ENCODE measurements at places on chromosomes 12 and 14. TPM values are rescaled to one million over a fixed set of nuclear protein-coding genes. Genes with fewer than 3 reads are reported as not detected.
A peak's percentile ranks its signal among the peaks of the same experiment; 100 is the strongest.

The NXPH4 gene
- 12.0 TPM for total RNA-seq

DNA sequence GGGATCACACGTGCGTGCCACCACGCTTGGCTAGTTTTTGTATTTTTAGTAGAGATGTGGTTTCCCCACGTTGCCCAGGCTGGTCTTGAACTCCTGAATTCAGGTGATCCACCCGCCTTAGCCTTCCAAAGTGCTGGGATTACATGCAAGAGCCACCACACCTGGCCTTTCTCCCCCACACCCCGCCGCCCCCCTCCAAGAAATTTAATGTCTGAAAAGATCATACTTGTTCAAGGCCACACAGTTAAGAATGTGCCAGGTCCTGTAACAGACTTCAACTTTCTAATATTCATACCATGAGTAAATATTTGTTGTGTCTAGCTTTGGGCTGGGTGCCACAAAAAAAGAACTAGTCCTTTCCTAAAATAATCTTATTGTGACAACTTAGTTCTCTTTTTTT is 9.1 kb downstream of the GATC start:
- no peak for DNase-seq
- no peak overlapping the region for H3K4me3 ChIP-seq
- peaks cover 62% of the 10 kb centered on the region for H3K36me3 ChIP-seq
- no peaks in the 10 kb centered on the region for H3K27me3 ChIP-seq
- no peaks in the 10 kb centered on the region for H3K4me1 ChIP-seq

DNA sequence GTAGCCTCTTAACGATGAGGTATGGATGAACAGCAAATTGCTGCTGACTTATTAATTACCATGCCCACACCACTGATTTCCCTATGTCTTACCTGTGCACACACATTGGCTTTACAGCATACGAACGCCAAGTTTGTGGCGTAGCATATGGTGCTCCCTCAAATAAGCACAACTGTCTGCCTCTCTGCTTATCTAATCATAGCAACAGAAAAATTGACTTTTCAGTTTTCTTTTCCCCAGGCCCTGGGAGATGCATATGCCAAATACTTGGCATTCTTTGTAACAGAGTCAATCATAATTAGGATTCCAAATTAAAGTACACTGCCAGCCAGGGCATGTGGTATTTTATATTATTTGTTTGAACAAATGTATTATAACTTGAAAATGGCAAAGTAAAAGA is 625.5 kb downstream of the DIO2 start:
- H3K36me3 ChIP-seq, result no peaks in the 10 kb centered on the region
- no peak for DNase-seq
- no peak overlapping the region for H3K27ac ChIP-seq
- no peaks in the 10 kb centered on the region for H3K27me3 ChIP-seq

The GPX2 gene
- not detected for total RNA-seq

- peaks cover 79% of the 10 kb centered on the region for H3K36me3 ChIP-seq
- no peak for DNase-seq
- no peak overlapping the region for H3K4me3 ChIP-seq
- no peaks in the 10 kb centered on the region for H3K4me1 ChIP-seq
- H3K27me3 ChIP-seq, result no peaks in the 10 kb centered on the region
These were observed 11.6 kb downstream of the ITGA7 start for GRCh38 chr12:55696141-55696540.

DNA sequence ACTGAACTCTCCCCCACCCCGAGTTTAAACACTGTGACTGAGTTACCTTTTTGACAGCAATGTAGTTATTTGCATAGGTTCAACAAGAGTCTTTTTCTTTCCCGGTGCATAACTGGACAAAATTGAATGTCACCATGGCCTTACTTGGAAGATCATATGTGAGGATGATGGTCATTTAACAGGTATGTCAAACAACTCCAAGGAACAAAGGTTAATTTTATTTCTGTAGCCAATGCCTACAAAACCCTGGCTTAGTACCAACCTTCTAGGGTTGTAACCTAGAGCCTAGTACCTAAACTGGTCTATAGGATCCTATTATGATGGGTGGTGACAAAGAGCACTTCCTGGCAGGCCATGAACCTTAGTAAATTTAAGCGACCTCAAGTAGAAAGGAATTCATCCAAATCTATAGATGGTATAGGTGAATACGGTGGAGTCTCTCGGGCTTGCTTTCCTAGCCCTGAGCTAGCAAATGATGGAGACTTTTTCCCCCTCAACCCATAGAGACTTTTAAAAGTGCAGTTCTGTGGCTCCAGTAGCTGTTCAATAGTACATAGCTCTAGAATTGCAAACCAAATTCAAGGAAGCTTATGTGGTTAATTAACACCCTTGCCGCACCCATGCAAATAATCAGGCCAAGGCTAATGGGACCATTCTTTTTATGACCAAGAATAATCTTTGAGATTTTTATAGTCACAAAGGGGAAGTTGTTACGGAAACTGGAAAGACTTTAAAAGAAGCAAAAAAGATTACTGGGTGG is 89.0 kb downstream of the SLC38A1 start:
- H3K27ac ChIP-seq, result no peak overlapping the region
- no peak for DNase-seq
- H3K27me3 ChIP-seq, result no peaks in the 10 kb centered on the region
- H3K4me1 ChIP-seq, result no peaks in the 10 kb centered on the region

- no peaks in the 10 kb centered on the region for H3K27me3 ChIP-seq
- H3K27ac ChIP-seq, result no peak overlapping the region
- no peak for DNase-seq
- H3K4me1 ChIP-seq, result no peaks in the 10 kb centered on the region
- no peaks in the 10 kb centered on the region for H3K36me3 ChIP-seq
These were observed 479.1 kb upstream of the USP15 start for GRCh38 chr12:61781021-61781581.

DNA sequence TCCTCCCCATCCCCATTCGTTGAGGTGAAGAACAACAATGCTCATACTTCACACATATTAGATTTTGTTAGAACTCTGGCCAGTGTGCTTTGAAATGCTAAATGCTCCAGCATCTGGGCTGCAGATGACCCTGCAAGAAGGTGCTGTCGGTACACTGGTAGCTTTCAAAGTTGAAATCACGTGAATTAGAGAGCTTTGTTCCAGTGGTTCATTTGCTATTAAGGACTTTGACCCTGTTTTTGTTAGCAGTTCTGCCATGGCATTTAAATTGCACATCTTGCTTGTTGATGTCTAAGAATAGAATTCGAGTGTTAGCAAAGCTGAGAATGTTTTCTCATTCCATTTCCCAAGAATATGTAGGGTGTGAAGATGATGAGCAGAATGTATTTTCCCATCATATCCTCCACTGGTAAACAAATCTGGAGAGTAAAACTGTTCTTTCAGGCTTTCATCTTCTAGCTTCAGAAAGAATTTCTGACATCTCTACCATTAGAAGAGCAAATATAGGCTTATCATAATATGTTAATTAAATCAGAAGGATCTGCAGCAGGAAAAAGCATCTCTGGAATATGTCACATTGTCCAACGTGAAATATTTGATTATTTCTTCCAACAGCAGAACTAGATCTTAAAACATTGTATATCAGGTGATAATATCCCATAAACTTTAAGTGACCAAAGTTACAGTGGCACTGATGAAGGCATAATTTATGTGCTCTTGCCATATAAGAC is 98.8 kb upstream of the PDE3A start:
- peak; percentile 84 for DNase-seq
- H3K4me3 ChIP-seq, result no peak overlapping the region
- H3K27ac ChIP-seq, result no peak overlapping the region
- H3K4me1 ChIP-seq, result no peaks in the 10 kb centered on the region
- no peaks in the 10 kb centered on the region for H3K27me3 ChIP-seq

DNA sequence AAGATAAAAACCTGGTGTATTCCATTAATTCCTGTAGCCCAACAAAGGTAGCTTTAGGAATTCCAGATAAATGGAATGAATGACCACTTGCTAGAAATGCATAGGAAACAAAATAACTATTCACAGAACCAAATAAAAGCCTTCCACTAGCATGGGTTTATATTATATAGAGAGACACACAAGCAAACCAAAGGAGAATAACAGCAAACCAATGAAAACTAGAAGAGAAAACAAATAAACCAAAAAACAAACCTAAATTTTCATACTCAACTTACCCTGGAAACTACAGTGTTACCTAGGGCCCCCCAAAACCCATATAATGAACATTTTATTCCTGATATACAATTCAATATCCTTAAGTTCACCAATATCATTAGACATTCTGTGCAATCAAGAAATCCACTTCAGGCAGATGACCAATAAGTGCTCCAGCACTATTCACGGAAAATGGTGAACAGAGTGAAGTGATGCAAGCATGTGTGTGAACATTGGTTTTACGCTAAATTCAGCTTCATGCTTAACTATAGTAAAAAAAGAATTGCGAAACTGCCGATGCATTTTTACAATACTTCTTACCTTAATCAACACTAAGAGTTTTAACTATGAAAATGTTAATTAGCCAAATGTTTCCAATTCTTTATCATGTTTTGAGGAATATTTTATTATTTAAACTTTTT is 1108.4 kb upstream of the TMEM132C start:
- no peaks in the 10 kb centered on the region for H3K27me3 ChIP-seq
- DNase-seq, result no peak
- H3K36me3 ChIP-seq, result no peaks in the 10 kb centered on the region
- H3K4me1 ChIP-seq, result no peaks in the 10 kb centered on the region

GRCh38 chr14:22606380-22606779 is 8.3 kb downstream of the ABHD4 start:
- H3K4me3 ChIP-seq, result no peak overlapping the region
- H3K27me3 ChIP-seq, result no peaks in the 10 kb centered on the region
- peaks cover 66% of the 10 kb centered on the region for H3K36me3 ChIP-seq
- H3K27ac ChIP-seq, result no peak overlapping the region
- DNase-seq, result no peak

GRCh38 chr12:84599539-84599938 is 313.1 kb downstream of the SLC6A15 start:
- H3K36me3 ChIP-seq, result no peaks in the 10 kb centered on the region
- no peaks in the 10 kb centered on the region for H3K4me1 ChIP-seq
- H3K4me3 ChIP-seq, result no peak overlapping the region
